ENCODE measurements at places on chromosomes 2 and 18.

DNA sequence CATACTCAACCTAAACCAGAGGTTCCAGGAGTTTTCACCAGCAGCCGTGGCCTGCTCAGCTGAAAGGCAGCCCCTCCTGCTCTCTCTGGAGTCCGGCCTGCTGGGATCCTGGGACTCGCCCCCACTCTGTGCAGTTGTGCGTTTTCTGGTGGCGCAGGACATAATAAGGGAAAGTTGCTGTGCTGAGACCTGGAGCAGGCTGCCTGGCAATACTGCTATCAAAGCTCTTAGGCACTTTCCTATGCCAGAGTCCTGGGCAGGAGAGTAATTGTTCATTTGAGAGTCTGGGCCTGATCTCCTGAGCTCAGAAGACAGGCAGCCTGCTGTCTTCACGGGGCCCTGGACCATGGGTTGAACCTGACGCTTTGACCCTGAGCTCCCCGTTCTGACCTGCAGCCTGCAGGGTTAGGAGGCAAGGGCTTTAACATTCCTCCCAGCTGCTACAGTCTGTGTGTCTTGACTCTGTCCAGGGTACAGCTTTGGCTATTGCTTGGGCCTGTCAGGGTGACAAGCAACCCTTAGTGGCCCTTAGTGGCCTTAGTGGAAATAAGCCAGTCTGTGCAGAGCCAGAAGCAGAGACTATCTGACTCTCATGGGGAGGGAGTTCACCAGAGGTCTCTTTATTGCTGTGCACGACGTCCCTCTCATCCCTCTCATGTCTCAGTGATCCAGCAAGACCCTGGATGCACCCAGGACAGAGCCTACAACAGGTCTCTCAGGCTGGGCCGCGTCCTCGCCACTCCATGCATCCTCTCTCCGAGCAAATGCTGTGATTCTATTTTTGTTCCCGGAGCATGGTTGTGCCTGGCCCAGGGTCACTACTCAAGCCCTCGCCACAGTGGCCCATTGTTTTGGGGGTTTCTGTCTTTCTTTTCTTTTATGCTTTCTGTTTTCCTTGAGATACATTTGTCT, 60.6 kb downstream of the ACKR3 start:
- no peak for DNase-seq

GRCh38 chr2:157194097-157194688, 63.3 kb upstream of the GALNT5 start:
- DNase-seq = no peak

DNA sequence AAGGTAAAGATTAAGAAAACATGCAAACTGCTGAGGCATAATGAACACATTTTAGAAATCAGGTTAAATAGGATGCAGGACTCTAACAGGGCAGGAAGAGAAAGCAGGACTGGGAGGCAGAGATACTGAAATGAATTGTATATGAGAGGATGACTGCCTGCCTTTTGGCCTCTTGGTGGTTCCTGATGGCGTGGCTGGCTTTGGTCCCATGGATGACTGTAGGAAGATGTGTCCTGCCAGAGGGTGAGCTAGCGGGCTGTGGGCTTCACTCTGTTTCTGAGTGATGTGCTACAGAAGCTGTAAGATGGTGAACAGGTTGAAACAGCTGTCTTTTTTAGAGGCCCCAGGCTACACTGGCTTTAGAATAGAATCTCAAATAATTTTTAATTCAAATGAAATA, 517.0 kb downstream of the SLC4A3 start:
- DNase-seq = no peak

GRCh38 chr2:211723398-211723797, 815.2 kb downstream of the ERBB4 start:
- DNase-seq = no peak
